ENCODE measurements at places on chromosomes 2 and 18.

DNA sequence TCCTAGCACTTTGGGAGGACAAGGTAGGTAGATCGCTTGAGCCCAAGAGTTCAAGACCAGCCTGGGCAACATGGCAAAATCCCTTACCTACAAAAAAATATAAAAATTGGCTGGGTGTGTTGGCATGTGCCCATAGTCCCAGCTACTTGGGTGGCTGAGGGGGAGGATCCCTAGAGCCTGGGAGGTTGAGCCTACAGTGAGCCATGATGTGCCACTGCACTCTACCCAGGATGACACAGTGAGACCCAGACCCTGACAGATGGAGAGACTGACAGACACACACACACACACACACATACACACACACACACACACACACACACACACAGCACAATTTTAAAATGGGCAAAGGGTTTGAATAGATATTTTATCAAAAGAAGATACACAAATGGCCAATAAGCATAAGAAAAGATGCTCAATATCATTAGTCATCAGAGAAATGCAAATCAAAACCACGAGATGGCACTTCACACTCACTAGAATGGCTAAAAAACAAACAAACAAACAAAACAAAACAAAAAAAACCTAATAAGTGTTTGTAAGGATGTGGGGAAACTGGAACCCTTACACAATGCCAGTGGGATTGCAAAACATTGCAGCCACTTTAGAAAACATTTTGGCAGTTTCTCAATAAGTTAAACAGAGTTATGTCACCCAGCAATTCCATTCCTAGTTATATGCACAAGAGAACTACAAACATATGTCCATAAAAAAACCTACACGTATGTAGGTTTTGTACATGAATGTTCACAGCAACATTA lies 42.3 kb downstream of the BAZ2B start:
- DNase-seq = no peak

GRCh38 chr18:7414459-7414858 lies 152.7 kb upstream of the PTPRM start:
- DNase-seq = no peak

DNA sequence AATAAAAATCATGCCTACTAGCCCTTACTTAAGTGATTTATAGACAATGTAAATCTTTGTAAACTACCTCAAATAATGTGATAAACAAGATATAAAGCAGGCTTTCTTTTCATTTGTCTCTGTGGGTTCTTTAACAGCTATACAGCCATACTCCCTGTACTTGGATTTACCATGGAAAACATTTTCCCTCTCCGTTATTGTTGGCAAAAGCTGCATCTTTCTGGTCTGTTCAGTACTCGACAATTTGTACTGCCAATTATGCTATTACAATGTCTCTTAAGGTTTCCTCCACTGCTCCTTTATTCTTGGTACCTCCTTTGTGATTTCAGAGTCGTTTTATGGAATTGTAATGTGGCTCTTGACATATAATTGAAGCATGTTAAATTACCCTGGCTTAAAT lies 426.3 kb upstream of the PKDCC start:
- DNase-seq = no peak

- DNase-seq = no peak
Observed at GRCh38 chr2:37855283-37856041, 69.6 kb upstream of the RMDN2 start.

GRCh38 chr2:228131833-228132232 lies 49.7 kb downstream of the SPHKAP start:
- no peak for DNase-seq

DNA sequence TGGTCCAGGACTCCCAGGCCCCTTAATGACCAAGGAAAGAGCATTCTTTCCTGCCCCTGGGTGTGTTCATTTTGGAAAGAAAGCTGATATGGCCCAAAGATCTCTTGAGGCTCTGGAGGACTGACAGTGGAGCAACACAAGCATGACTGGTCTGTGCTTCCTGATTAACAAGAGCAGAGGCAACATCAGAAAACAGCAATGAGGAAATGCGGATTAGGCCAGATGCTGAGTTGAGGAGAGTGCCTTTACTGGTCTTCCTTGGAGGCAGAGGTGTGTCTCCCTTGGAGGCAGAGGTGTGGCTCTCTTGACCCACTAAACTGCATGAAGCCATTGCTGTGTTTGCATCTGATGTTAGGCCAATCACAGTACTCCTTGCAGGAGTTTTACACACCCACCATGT lies 19.9 kb downstream of the IL36B start:
- no peak for DNase-seq

- no peak for DNase-seq
Observed at GRCh38 chr2:194661431-194661830, 995.6 kb upstream of the SLC39A10 start.

- no peak for DNase-seq
Observed at GRCh38 chr2:239358062-239358754, 42.6 kb downstream of the HDAC4 start.

DNA sequence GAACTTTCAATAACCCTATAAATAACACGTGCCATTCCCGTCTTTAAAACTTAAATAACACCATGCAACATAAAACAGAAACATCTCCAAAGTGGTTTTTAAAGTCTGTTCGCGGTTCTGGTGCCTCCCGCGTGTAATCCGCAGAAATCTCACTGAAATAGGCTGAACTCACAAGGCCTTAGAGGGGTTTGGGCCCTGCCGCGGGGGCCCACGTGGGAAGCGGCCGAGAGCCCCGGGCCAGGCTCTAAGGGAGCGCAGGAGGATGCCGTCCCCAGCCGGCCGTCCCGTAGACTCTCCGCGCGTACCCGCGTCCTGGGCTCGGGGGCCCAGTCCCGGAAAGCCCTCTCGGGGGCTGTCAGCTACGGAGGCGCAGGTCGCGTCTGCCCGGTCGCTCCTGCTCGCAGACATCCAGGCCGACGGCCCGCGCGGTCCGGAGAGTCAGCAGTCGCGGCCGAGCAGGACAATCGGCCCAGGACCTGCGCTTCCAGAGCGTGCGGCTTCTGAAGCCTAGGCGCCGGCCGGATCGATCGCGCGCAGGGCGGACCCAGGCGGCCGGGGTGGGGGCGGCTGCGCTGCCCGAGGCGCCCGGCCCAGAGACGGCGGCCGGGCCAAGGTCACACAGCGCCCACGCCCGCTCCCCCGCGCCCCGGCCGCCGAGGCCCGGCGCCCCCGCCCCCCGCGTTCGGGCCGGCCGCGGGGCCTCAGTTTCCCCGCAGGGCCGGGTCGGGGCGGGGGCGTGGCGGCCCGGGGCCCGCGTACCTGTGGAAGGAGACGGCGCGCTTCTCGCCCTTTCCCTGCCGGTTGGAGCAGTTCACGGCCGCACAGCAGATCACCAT lies 558 bp downstream of the THAP4 start:
- DNase-seq = peak; percentile 79

DNA sequence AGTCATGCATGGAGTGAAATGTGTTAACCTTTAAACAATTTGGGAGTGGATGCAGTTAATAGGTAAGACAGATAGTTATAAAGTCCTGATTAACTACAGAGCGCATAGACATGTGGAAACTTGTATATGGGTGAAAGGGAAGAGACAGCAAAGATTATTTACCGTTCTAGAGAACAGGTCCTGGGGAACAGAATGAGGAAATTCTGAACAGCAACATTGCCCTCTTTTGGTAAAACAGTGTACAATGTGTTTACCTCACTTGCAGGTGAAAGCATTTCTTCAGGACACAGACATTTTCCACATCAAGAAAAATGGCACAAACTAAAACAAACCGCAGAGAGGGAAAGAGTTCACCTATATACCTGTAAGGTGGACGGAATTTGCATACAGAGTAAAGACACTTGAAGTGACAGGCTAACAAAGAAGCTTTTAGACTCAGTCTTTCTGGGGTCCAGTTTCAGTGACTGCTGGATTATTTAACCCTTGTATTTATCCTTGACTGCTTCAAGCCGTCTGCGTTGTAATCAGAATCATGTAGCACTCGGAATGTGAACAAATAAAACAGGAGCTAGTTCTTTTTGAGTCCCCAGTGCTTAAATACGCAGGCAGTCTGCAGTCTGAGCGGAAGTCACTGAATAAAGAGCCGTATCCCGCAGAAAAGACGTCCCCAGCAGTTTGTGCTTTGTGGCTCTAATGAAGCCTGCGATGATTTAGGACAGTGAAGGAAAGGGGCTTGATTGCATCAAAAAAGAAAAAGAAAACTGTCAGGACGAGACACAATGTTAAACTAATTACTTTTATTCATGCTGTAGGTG lies 364.8 kb upstream of the GALNT5 start:
- DNase-seq = peak; percentile 8

Data from GM20000 (cell line).